NCI-H187 (cell line): ENCODE measurements at places on chromosomes 6 and 20.

DNA sequence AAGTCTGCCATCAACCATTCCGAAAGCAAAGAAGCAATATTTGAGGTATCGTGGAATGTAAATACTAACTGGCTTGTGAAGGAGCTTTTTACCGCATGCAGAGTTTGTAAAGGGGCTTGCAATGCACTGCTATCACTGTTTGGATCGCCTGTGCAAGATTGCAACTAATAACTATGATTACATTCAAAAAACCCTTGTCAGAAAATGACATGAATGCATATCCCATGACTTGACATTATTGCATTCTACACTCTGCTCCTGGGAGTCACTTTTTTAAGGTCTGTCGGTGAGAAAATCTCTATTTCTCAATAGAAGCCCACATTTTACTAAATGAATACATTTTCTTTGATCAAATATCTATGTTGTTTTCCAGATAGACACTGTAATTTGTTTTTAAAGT lies 335.4 kb upstream of the SPTLC3 start:
- no peak for DNase-seq

- DNase-seq, result no peak
Observed at GRCh38 chr6:2186516-2186915, 58.9 kb downstream of the GMDS start.

GRCh38 chr20:3085571-3086072 lies 1.1 kb upstream of the AVP start:
- DNase-seq, result no peak

DNA sequence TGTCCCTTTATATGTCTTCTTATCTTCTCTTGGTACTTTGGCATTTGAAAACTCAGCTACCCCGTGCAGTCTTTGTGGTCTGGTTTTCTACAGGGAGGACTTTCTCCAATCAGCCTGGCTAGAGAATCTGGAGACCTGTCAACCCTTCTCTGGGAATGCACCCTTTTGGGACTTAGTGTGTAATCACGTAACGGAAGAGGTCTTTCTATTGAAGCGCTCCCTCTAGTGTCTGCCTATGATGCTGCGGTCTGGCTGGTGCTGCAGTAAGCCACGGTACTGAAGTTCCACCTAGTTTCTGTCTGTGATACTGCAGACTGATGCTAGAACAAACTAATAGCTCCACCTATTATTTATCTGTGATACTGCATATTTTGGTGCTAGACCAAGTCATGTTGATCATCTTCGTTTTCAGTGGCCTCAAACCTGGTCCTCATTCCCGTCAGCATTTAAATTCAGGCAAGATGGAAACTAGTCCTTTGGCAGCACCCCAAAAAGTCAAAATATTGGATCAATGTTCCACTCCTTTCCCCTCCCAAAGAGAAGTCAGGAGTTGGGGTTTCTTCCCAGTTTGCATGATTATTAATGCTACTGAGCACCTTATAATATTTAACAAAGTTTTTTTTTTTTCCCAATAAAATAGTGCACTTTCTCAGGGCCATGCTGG lies 12.5 kb upstream of the SIRPB2 start:
- DNase-seq, result peak; percentile 61

GRCh38 chr6:101482606-101483005 lies 89.1 kb downstream of the GRIK2 start:
- no peak for DNase-seq

GRCh38 chr6:159035891-159036290 lies 8.9 kb downstream of the TAGAP start:
- no peak for DNase-seq

DNA sequence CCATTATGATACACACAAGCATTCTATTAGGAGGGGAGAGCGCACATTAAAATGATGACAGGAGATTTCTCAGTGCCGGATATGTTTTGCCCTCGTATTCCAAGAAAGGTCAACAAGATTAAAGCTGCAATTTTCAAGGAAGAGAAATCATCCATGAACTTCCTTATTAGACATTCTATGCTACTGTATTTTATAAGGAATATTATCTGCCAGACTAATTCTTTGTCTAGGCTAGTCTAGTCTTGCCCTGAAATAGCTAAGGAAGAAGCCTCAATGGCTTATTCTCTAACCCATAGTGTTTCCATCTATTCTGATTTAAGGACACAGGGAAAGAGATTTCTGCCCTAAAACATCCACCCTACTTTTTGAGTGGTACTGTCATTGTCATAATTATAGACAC lies 315.4 kb downstream of the ADGRG6 start:
- no peak for DNase-seq
